Neural progenitor cell (in vitro differentiated cells): ENCODE measurements at places on chromosomes 7 and 10.
A peak's percentile ranks its signal among the peaks of the same experiment; 100 is the strongest.

GRCh38 chr7:5388273-5388901 is 35.2 kb downstream of the TNRC18 start:
- DNase-seq = no peak

GRCh38 chr7:33744293-33745075 is 160.9 kb upstream of the BMPER start:
- DNase-seq = peak; percentile 63

- DNase-seq = no peak
These were observed 2.6 kb upstream of the MYPN start for GRCh38 chr10:68106656-68107055.

- peak; percentile 1 for DNase-seq
These were observed 49.8 kb downstream of the LHPP start for GRCh38 chr10:124511205-124512039.

GRCh38 chr7:90834771-90835170 is 238.7 kb downstream of the CDK14 start:
- peak; percentile 18 for DNase-seq

- DNase-seq = no peak
These were observed 53.5 kb downstream of the DENND11 start for GRCh38 chr7:141648276-141649114.

GRCh38 chr7:78635026-78635793 is 818.3 kb downstream of the MAGI2 start:
- DNase-seq = no peak

DNA sequence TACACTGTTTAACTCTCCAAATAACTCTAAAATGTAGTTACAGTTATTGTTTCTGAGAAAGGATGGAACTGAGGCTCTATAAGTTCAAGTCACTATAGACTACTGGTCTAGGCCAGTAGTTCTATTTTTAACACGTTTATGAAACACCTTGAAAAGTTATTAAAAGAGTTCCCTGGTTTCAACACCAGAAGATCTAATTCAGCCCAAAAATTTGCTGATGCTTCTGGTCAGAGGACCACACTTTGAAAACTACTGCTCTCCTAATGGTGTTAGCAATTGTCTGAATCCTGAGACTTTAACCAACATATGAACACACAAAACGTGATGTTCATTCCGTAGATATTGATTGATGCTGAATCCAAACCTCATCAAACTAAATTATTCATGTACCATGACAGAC is 658.6 kb upstream of the STEAP1 start:
- no peak for DNase-seq

DNA sequence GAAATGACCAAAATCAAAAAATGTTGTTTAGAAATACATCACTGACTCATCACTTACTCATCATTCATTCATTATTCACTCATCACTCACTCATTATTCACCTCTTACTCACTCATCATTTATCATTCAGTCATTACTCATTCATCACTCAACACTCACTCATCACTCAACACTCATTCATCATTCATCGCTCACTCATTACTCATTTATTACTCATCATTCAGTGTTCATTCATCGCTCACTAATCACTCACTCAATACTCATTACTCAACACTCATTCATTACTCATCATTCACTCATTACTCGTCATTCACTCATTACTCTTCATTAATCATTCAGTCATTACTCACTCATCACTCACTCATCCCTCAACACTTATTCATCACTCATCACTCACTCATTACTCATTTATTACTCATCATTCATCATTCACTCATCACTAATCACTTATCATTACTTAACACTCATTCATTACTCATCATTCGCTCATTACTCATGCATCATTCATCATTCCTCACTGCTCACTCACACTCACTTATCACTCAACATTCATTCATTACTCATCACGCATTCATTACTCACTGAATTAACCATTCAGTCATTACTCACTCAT is 238.5 kb downstream of the ADARB2 start:
- DNase-seq = no peak

DNA sequence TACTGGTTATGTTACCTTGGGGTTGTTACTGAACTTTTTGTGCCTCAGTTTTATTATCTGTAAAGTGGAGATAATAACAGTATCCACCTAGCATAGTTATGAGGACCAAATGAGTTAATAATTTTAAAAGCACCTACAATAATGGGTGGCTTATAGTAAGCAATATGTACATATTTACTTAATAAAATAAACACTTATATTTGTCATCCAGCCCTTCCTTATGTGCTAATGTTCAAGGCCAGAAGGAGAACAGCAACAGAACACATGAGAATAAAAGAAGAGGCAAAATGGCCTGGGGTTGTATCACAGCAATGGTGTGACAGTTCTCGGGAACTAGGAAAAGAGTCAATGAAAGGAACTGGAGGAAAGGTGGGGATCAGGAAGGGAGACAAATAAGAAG is 255.4 kb upstream of the LRGUK start:
- DNase-seq = no peak

GRCh38 chr7:5683280-5683670 is 98.2 kb downstream of the RNF216 start:
- no peak for DNase-seq

- DNase-seq = peak; percentile 6
These were observed 812 bp upstream of the IDE start for GRCh38 chr10:92574548-92575261.

GRCh38 chr7:116709336-116709735 is 37.3 kb downstream of the MET start:
- DNase-seq = no peak

- DNase-seq = peak; percentile 92
These were observed 327.6 kb downstream of the TNS3 start for GRCh38 chr7:47254081-47254977.

GRCh38 chr7:39624935-39625694 is 1.7 kb downstream of the RALA start:
- no peak for DNase-seq

- no peak for DNase-seq
These were observed 75.4 kb downstream of the OTUD1 start for GRCh38 chr10:23514321-23514720.

- DNase-seq = peak; percentile 51
These were observed 70.8 kb downstream of the CHN2 start for GRCh38 chr7:29265208-29265923.

- peak; percentile 32 for DNase-seq
These were observed 8.7 kb downstream of the NCAPG2 start for GRCh38 chr7:158695726-158696452.

- DNase-seq = no peak
These were observed 22.2 kb downstream of the ENTPD7 start for GRCh38 chr10:99681553-99681952.

- peak; percentile 77 for DNase-seq
These were observed 55.0 kb downstream of the LRRC4 start for GRCh38 chr7:127976056-127976737.

- DNase-seq = no peak
These were observed 468.7 kb downstream of the KCNMA1 start for GRCh38 chr10:77168861-77169260.
